ENCODE measurements at places on chromosomes 2 and 18.

DNA sequence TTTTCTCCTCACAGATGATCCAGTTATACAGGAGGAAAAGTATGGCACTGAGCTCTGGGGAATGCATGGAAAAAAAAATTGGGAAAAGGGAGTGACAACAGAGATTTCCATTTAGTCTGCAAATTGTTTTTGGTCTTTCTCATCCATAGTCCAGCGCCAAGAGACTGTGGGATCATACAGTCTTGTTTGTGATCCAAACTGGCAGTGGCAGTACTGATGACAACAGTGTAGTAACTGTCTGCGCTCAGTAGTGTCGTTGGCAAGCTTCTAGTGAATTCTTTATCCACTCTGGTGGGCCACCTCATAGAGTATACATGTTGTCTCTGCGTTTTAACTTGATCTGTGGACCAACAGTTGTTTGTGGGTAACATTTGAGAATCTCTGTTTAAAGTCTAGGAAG, 37.9 kb downstream of the GALNT1 start:
- DNase-seq = no peak

GRCh38 chr18:22060361-22060760, 109.0 kb upstream of the GATA6 start:
- no peak for DNase-seq

DNA sequence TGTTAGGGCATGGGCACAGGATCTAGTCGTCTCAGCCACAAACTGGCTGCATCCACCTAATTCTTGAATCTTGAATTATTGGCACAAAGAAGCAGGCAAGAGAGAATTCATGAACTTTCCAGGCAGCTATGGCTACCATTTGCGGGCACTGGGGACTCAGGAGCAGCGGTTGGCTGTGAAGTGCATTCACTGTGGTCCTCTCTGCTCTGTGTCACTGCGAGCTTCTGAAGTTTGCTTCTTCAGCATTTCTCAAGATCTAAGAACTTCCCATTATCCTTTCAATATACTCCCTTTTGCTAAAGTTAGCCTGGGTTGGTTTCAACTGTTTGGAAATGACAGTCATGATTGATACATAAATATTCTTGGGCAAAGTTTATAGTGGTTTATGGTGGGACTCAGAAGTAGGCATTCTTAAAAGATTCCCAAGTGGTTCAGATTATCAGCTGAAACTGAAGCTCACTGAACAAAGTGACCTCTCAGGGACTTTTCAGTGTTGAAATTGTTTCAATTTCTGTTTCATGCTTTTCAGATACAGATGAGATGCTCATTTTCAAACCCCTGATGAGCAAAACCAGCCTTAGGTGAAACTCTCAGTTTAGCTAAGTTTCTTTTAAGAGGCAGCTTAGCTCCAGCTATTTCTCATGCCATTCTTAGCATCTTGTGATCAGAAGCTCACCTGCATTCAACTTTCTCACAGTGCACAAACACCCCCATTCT, 1258.3 kb upstream of the GYPC start:
- DNase-seq = no peak

DNA sequence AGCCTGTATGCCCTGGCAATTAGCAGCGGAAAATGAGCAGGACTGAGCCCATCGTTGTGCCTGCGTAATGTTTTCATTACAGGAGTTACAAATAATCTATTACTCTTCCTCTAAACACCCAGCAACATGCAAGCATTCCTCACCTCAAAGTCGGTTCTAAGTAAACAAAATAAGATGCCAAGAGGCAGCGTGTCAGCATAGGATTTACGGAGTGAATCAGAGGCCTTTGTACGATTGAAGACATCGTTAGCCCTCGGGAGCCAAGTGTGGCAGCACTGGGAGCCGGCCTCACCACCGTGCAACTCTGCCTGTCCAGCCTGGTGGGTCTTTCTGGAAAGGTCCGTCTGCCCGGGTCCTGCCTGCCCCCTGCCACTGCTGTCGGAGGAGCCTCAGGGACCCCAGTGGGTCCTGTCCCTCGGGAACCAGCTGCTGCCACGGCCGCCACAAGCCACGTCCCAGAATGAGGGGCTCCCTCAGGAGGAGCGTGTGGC, 80.1 kb upstream of the CTDP1 start:
- no peak for DNase-seq

Data from activated T-helper 1 cell treated with anti-CD3 and anti-CD28 coated beads, Interleukin-2, amount 50 U/mL, for 16 hours (primary cell).